Fibroblast of skin of left quadriceps (primary cell): ENCODE measurements at places on chromosomes 16 and 17.

- DNase-seq: no peak
Observed at GRCh38 chr17:63826468-63827001, 696 bp upstream of the PSMC5 start.

DNA sequence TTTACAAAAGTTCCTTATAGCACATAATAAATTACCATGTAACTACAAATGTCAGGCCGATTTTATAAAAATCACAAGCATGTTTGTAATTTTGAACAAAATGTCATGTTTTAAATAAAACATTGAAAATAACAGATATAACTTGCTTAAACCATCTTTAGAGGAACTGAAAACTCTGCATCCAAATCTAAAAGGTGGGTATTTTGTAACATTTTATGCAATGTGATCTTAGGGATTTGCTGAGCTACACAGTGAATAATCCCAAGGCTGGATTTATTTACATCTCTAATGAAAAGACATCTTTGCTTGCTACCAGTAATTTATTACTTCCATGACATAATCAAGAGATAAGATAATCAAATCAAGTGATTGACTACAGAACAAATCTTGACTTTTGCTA is 47.5 kb downstream of the N4BP1 start:
- no peak for DNase-seq

DNA sequence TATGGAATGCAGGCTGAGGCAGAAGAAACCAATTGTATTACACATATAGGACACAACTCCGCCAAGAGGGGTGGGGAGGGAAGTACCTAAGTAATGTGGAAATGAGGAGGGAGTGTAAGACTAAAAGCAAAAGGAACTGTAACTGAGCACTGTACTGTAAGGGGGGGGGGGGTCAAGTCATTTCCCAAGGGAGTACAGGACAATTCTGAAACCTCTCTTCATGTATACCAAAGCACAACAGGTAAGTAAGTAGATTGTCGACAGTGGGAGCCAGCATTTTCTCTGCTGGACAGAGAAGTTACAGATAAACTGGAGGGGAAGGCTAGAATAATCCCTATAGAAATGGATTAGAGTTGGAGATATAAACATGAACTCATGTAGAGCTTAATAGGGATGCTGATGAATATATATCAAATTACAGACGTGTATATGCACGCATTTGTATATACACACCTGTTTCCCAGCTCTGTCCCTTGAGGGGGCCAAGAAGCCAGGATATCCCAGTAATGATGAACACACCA is 6.4 kb downstream of the USP22 start:
- no peak for DNase-seq

DNA sequence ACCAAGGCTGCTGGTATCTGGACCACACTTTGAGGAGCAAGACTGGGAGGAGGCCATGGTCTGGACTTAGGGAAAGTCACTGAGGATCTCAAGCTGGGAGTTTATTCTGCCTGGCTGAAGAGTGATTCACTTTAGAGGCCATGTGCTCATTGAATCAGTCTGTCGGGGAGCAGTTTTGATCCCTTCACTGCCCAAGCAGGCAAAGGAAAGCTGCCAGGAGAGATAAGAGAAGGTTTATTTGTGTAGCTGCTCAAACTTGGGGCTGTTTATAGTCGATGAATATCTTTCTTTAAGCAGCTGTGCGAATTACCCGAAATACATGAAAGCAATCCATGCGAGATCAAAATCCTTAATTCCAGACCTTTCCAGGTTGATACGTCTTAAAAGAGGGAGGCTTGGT is 544.4 kb upstream of the EEF2KMT start:
- no peak for DNase-seq

GRCh38 chr16:62870554-62870953 is 834.3 kb upstream of the CDH8 start:
- DNase-seq: peak; percentile 4

DNA sequence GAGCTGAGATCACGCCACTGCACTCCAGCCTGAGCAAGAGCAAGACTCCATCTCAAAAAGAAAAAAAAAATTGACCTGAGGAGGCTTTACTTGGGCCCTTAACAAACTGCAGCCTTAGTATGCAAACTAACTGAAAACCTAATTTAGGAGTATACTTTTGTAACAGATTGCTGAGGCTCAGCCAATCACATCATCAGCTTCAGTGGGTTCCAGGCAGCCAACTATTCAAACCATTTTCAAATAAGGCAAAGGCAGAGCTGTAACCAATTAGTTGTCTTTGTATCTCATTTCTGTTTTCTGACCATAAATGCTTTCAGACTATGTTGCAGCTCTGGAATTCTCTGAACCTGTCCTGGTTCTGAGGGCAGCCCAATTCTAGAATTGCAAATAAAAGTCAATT is 23.9 kb downstream of the RAD51D start:
- DNase-seq: no peak

- DNase-seq: peak; percentile 13
Observed at GRCh38 chr17:79837888-79838521, 1.2 kb downstream of the CBX4 start.
